NCI-H524 treated with DMSO at 0.1 percent for 48 hours (cell line): ENCODE measurements at places on chromosomes 7 and 10.

GRCh38 chr7:95059842-95060313, 152.5 kb downstream of the PPP1R9A start:
- DNase-seq: no peak

- DNase-seq: no peak
These were observed 46.0 kb downstream of the LCOR start for GRCh38 chr10:96878057-96878456.

GRCh38 chr10:82277591-82277990, 402.6 kb downstream of the NRG3 start:
- DNase-seq: no peak

DNA sequence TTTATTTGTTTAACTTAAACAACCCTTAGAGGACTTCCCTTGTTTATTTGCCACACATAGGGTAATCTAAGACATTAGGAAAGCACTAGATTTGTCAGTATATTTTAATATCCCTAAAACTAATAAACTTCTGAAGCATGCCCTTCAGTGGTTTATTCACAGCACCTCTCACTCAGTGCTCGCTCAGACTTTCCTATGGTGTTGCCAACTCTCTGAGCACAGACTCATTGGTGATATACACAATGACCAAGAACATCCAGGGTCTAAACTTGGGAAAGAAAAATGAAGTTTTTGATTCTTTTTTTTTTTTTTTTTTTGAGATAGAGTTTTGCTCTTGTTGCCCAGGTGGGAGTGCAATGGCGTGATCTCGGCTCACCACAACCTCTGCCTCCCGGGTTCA, 82.2 kb downstream of the RAB11FIP2 start:
- no peak for DNase-seq

- no peak for DNase-seq
These were observed 537 bp downstream of the SH3PXD2A start for GRCh38 chr10:103854686-103855391.

GRCh38 chr7:149005427-149006344, 22.6 kb downstream of the PDIA4 start:
- DNase-seq: no peak

DNA sequence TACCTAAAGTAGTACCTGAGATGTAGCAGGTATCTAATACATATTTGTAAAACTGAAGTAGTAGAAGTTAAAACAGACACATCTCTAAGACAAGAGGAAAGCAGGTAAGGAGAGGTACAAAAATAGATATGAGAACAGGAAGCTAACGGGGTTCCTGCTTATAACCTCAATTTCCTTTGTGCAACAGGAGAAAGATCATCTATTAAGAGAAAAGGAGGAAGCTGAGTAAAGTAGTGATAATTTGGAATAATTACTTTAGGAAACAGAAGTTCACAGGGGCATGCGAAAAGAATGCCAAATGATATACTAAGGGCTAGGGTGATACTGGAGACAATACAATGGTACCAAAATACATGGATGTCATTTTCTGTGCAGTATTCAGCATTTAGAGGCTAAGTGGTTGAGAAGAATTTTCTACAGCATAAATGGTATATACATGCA, 108.7 kb downstream of the NRBF2 start:
- DNase-seq: no peak

DNA sequence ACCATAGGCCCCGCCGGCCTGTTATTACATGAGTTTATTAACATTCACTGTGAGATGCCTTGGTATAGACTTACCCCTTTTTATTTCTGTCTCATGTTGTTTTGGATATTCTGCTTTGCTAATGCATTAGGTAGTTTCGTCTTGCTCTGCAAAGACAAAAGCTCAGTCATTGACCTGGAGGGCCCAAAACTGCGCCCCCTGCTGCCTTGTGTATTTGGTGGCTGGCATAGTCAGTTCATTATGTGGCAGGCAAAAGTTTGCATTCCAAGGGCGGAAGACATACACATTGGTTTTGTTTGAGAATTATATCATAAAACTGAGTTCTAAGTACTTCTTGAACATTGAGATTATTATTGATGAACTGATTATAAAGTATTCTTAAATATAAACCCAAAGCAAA, 372.5 kb downstream of the SDK1 start:
- DNase-seq: no peak

- DNase-seq: no peak
These were observed 8.2 kb upstream of the RNF148 start for GRCh38 chr7:122710916-122711315.

DNA sequence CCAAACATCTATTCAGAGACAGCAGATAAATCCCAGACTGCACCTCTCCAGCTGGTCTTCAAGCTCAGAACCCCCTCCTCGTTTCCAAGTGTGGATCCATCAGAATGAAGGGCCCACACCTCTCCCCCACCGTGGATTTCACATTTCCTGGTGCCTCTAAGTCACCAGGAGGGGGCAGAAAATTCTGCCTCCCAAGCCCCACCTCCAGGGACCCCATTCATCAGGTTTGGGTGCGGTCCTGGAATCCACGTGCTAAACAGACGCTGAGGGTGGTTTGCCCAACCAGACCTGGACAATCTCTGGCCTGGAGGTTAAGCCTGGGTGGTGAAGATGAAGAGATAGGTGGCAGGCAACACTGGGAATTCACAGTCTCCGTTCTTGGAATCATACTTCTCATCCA, 92.4 kb downstream of the WDR11 start:
- no peak for DNase-seq
